ENCODE measurements at places on chromosomes 16 and 17. TPM values are rescaled to one million over a fixed set of nuclear protein-coding genes. Genes with fewer than 3 reads are reported as not detected.
A peak's percentile ranks its signal among the peaks of the same experiment; 100 is the strongest.

The IRX5 gene
- 11.4 TPM for total RNA-seq

- DNase-seq, result no peak
Observed at GRCh38 chr17:69602972-69603371, 188.5 kb downstream of the MAP2K6 start.

DNA sequence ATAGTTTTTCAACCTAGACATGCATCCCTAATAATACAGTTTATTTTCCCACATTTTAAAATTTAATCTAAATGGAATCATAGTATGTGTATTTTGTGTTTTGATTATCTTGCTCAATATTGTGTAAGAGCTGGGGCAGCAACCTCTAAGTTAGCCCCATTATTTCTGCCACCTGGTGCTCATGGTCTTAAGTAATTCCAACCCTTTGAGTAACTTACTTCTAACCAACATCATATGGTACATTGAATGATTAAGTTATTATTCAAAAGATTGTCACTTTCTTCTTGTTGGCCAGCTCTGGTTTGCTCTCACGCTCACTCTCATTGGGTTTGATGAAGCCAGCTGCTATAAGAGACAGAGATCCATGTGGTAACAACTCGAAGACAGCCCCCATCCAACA is 3.9 kb upstream of the KRTAP4-3 start:
- DNase-seq, result no peak

GRCh38 chr17:54455251-54455868 is 445.3 kb upstream of the TOM1L1 start:
- DNase-seq, result no peak

The MMP28 gene
- not detected for total RNA-seq

DNA sequence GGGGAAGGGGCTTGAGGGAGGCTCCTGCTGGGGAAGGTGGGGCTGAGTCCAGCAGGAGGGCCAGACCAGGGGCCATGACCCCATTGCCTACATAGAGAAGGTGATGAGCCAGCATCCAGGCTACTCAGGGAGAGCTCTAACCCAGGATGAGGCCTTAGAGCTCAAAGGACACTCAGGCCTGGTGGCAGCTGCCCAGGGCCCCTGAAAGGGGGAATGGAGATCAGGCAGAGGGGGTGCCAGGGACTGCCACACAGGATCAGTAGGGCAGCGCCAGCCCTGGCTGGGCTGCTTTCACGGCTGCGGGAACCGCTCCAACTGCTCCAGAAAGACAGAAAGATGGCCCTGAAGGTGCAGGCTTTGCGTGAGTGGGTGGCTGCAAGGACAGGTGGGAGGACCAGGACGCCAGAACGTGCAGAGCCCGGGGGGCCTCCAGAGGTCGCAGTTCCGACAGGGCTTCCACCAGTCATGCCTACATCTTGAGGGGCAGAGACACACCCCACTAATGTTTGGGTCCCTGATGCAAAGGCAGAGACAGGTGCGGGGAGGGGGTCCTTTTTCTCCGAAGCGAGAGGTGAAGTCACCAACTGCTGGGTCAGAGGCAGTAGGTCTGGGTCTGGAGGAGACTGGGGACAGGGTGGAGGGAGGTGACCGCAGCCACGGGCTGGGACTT is 882 bp upstream of the ATP6V0C start:
- peak; percentile 45 for DNase-seq

GRCh38 chr17:59141860-59142259 is 13.1 kb downstream of the SKA2 start:
- DNase-seq, result no peak
